ENCODE measurements at places on chromosomes 2 and 18. TPM values are rescaled to one million over a fixed set of nuclear protein-coding genes. Genes with fewer than 3 reads are reported as not detected.

DNA sequence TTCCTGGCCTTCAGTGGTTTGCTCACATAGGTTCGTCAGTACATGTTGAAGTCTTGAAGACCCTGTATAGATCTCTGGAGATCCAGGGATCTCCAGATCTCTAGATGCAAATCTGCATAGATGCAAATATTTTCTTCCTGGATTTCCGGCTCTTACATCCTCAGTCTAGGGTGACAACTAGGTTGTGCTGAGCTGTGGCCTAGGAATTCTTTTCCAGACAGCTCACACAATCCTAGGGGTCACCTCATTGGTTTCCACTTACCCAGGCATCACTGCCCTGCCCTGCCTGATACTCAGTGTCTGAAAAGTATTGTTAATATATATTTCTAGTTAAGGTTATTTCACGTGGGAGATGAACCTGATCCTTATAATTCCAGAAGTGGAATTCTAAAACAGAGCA lies 105.1 kb upstream of the TTC27 start:
- DNase-seq = no peak

DNA sequence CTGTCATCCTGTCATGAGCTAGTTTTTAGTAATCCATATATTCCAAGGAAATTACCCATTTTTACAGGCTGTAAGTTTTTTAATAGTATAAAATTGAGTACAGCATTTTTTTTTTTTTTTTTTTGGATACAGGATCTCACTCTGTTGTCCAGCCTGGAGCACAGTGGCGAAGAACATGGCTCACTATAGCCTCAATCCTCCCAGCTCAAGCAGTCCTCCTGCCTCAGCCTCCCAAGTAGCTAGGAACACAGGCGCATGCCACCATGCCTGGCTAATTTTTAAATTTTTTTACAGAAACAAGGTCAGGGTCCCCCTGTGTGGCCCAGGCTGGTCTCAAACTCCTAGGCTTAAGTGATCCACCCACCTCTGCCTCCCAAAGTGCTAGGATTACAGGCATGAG lies 56.5 kb downstream of the ANKRD12 start:
- DNase-seq = no peak

IL36RN gene
- total RNA-seq = not detected

DNA sequence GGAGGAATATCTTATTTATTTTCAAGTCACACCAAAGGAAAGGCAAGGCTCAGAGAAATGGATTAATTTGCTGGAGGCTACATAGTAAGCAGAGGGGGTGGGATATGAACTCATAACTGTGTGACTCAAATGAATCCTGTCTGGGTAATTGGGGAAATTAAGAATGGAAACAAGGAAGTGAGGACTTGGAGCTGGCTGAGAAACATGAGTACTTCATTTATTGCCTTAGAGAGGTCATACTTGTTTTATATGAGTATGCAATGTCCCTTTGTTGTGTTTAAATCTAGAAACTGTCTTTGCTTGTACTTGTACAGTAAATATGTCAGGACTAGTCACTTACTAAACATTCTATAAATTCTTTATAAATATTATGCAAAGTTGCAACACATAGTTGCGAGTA lies 2166.7 kb upstream of the PIK3C3 start:
- DNase-seq = no peak

LYG2 gene
- total RNA-seq = not detected

DNA sequence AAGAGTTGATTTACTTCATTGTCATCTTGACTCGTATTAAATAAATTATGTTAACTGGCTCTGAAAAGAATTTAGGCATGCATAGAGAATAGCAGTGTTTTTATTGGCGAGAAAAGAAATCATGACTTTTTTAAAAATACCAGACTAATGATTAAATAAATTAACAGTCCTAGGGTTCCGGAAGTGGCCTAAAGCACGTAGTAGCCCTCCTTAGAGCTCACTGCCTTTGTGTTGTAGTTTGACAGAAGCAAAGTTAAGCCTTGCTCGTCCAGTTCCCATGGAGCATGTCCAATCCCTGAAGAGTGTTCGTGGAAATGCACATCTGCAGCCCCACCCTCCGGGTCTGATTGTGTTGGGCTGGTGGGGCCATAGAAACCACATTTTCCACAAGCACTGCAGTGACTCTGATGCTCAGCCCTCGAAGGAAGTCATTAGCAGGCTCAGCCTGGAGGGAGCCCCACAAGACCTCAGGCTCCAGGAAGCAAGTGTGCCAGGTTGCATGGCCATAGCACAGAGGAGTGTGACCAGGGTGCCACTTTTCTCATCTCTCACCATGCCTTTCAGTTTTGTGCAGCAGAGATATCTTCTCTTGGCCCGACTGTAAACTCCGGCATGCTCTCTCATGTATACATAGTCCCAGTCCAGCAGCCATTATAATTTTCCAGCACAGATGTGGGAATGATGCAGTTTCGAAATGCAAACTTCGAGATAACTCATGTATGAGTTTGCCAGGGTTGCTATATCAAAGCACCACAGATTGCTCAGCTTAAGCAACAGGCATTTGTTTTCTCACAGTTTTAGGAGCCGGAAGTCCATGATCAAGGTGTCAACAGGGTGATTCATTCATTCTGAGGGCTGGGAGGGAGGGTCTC lies 188.6 kb upstream of the SH3BP4 start:
- DNase-seq = no peak

DSC3 gene
- total RNA-seq = not detected

DNA sequence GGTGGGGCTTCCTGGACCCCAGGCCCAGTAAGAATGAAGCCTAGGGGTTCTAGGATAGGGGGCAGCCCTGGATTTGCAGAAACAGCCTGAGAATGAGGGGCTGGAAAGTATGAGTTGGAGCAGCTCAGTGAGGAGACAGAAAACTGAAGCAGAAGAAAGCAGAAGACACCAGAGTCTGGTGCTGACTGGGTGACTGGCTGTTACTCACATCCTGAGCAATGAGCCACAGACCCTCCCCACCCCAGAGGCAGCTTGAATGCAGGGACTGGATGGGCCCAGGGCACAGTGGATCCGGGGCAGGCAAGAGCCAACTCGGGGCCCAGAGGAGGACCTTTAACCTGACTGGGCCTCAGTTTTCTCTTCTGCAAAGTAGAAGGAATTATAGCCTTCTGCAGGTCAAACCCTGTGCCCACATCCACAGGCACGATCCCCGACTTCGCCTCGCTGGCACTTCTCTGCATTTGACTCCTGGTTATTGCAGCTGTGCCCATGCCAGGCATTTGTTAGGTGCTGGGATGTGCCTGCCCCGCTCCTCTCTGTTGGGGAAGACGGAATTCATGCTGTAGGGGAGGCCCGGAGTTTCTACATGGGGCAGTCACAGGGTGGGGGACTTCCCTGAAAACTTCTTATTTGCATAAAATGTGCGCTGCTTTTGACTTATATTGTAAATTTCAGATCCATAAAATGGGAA lies 8.5 kb downstream of the STEAP3 start:
- DNase-seq = peak; percentile 23

TMEM247 gene
- not detected for total RNA-seq

DNA sequence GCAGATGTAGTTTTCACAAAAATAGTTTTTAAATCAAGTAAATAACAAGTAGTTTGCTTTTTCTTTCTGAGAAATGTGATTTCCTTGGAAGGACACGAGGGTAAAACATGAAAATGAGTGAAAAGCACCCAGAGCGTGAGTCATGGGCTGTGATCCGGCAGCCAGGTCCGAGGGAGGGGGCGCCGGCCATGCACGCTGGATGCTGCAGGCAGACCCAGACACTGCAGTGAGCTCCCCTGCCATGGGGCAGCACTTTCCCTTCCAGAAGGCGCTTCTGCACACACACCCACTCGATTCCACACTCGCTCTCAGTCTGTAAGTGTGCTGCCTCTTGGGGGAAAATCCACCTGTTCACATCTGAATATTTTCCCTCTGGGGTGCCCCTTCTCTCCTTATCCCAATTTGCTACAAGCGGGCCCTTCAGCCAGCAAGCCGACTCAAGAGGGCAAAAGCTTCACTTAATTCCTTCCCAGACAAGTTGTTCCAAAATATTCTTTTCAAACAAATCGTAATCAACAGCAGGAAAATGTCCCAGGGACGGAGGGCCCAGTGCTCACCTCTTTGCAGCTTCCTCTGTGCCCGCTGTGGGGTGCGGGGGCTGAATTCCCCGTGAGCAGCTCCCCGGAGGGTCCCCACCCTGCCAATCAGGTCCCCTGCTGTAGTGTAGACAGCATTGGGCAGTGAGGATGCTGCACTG lies 87.0 kb upstream of the ID2 start:
- DNase-seq = no peak

GRCh38 chr18:44826418-44827259 lies 146.0 kb downstream of the SETBP1 start:
- DNase-seq = no peak

DNA sequence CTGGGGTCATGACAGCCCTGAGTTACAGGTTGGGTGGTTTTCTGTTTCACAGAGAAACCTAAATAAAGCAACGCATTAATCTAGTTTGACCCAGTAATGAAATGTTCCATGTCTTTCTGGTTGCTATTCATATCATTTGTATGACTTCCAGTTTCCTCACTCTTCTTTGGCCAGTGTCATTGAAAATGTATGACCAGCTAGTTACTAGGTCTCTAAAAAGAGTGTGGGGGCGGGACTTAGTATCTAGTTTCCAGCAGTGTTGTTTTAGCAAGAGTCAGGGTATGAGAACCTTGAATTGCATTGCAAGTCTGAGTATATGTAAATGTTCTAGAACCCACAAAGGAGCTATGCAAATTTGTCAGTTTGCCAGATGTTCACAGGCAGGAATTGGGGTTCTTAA lies 47.7 kb downstream of the SLC9A2 start:
- DNase-seq = no peak

GRCh38 chr2:128380061-128380889 lies 61.6 kb upstream of the HS6ST1 start:
- no peak for DNase-seq

GRCh38 chr18:7545734-7546133 lies 21.4 kb upstream of the PTPRM start:
- no peak for DNase-seq

ANO7 gene
- total RNA-seq = 0.57 TPM

GRCh38 chr18:555705-556457 lies 24.3 kb upstream of the CETN1 start:
- no peak for DNase-seq

GRCh38 chr2:2901384-2902345 lies 476.0 kb downstream of the EIPR1 start:
- DNase-seq = peak; percentile 26

DNA sequence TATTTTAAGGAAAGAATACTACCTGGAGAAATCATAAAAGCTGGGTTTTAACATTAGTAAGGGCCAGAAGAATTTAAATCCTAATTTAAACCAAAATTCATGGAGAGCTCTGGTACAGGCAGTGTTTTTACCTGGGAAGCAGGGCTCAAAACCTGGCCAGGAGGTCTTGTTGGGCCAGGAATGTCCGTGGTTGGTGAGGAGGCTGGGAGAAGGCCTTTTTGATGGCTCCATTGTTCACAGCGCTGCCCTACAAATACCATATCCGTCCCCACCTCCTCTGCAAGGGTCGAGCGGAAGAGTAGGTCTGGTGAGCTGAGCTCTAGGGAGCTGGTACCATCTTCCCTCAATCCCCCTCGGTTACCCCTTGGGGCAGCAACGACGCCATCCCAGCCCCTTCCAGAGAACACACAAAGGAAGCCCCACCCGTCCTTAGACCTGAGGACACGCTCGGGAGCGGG lies 10.9 kb upstream of the HOXD1 start:
- DNase-seq = no peak

DNA sequence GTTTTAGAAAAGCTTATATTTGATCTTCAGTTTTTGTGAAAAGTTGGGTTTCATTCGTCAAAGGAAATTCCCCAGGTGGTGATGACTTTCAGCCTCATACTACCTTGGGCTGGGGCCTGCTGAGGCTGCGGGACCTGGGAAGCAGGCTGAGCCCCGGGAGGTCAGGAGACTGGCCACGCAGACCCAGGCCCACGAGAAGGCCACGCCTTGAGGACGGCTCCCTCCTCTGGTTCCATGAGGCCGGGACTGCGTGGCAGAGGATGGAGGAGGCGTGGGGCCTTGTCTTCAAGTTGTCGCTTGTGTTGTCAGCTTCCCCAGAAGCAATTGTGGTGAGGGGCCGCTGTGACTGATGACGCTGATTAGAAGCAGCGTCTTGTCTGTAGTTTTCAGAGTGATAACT lies 11.8 kb downstream of the CNDP2 start:
- no peak for DNase-seq

GRCh38 chr2:105888625-105889024 lies 143.9 kb downstream of the NCK2 start:
- DNase-seq = peak; percentile 69

DNA sequence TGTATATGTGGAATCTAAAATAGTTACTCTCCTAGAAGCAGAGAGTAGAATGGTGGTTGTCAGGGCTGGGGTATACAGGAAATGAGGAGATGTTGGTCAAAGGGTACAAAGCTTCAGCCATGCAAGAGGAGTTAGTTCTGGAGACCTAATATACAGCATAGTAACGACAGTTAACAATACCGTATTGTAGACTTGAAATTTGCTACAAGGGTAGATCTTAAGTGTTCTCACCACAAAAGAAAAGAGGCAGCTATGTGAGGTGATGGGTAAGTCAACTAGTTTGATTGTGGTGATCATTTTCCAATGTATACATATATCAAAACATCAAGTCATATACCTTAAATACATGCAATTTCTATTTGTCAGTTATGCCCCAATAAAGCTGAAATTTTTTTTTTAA lies 98.2 kb upstream of the CYP1B1 start:
- DNase-seq = no peak

GRCh38 chr2:31108561-31109286 lies 29.5 kb downstream of the GALNT14 start:
- DNase-seq = no peak

- DNase-seq = no peak
Measured at GRCh38 chr2:170766693-170767092, 3.5 kb upstream of the ERICH2 start.

RNF125 gene
- 11.4 TPM for total RNA-seq

MAP3K19 gene
- total RNA-seq = not detected

CYP26B1 gene
- total RNA-seq = not detected

SERPINB10 gene
- total RNA-seq = not detected

DNA sequence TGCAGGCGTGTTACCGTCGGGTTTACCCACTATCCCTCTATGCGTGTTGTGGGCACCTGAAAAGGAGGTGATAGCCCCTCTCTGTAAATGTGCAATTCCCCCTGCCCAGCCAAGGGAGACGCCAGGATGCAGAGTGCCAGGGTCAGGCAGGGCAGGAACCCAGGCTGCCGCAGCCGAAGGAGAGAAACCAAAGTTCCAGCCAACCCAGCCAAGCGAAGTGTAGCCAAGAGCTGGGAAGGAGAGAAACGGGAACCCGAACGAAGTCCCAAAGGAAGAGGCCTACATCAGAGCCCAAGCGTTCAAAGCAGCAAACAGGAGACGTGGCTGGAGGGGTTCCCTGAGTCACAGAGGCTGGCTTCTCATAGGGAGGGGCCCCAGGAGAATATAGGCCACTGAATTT lies 24.2 kb upstream of the SPR start:
- DNase-seq = no peak

- no peak for DNase-seq
Measured at GRCh38 chr2:120762341-120763061, 26.8 kb downstream of the GLI2 start.

PLGLB2 gene
- total RNA-seq = 0.10 TPM

PLCD4 gene
- total RNA-seq = 0.49 TPM
